Pons (tissue), 1 donor: ENCODE measurements at places on chromosomes 13 and 19.

- DNase-seq = no peak
Observed at GRCh38 chr19:5914358-5914774, 312 bp downstream of the CAPS start.

DNA sequence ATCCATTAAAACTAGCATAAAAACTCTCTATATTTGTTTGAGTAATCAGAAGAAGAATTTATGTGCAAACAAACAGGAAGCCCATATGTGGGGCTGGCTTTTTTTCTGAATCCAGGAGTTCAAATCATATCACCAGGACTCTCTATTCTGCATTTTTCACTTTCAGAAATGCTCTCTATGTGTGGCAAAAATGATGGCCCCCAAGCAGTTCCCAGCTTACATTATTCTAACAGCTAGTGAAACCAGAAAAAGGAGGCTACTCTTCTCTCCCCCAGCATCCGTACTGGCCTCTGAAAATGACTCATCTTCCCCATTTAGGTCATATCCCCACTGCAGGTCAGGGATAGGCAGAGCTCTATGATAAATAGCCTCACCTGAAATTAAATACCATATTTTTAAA, 20.4 kb downstream of the RBM26 start:
- DNase-seq = no peak

DNA sequence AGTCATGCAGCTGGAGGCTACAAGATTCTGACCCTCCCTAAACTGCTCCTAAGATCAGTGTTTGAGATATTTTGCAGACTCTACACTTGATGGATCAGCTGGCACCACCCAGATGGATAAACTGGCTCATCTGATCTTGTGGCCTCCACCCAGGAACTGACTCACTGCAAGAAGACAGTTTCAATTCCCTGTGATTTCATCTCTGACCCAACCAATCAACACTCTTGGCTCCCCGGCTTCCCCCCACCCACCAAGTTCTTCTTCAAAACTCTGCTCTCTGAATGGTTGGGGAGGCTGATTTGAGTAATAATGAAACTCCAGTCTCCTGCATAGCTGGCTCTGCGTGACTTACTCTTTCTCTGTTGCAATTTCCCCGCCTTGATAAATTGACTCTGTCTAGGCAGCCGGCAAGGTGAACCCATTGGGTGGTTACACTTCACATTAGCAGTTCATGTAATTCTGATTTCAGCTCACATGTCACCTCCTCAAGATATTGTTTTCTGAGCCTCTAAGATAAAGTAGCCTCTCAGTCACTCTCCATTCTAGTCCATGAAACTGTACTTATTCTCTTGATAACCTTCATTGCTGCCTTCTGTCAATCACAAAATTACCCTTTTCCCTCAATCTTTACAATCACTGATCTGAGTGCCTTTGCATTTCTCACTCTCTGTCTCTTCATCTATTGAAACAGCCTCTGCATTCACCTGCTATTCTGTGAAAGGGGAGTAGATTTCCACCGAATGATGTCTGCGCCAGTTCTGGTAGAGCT, 9.9 kb upstream of the FPR3 start:
- DNase-seq = peak; percentile 75

GRCh38 chr19:18975011-18975410, 34.0 kb upstream of the HOMER3 start:
- DNase-seq = no peak

GRCh38 chr19:33863436-33863835, 66.8 kb downstream of the KCTD15 start:
- DNase-seq = no peak

DNA sequence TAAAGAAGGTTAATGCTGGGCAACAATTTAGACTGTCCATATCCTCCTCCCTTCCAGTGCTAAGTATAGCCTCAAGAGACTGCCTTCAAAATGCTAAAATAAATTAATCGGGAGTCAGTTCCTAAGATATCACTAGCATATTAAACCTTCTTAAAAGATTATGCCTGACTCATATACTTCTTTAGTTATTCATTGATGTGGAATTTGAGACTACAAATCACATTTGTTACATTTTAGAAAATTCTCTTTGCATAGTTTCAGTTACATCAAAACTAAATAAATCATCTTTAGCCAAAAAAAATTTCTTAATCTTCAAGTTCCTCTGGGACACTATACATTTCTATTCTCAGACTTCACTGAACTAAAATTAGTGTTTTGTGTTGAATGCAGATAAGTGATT, 769.1 kb downstream of the PCDH9 start:
- DNase-seq = no peak

GRCh38 chr13:47310401-47310800, 413.5 kb upstream of the HTR2A start:
- DNase-seq = no peak

DNA sequence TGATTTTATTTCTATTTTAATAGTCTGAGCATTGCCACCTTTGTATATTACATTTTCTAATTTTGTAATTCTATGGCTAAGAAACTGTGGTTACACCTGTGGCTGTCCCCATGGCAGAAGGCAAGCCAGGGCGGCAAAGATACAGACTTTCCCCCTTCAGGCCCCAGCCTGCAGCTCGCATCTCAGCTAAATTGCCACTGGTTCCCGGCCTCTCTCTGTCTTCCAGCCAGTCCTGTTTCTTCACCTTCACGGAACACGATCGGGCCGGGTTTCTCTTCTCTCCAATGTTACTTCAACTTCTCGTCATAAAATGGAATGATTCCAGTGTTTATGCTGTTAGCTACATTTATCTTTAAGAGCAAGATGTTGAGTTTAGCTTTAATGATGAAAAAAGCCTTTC, 124.5 kb upstream of the ZNF507 start:
- DNase-seq = no peak

DNA sequence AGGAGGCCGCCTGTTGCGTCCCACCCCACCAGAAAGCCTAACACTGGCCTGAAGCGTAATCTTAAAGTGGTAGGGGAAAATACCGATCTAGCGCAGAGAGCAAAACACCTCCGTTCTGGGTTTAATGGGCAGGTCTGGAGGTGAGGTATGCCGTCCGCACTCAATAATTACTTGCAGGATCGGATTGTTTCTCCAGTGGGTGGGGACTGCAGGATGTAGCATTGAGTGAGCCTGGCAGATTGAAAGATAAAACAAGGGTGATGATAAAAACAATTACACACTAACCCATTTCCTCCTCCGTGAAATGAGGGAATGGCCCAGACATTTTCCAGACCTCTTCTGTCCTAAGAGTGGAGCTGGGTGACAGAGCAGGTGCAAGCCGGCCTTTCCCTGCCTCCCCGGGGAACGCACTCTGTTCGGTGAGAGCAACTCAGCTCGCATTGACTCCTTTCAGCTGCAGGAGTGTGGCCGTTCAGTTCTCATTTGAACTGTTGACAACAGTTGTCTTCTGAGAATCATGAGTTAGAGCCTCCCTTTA, 110.2 kb upstream of the DOCK9 start:
- DNase-seq = no peak

- no peak for DNase-seq
Observed at GRCh38 chr13:73040968-73041596, 17.7 kb upstream of the KLF5 start.

DNA sequence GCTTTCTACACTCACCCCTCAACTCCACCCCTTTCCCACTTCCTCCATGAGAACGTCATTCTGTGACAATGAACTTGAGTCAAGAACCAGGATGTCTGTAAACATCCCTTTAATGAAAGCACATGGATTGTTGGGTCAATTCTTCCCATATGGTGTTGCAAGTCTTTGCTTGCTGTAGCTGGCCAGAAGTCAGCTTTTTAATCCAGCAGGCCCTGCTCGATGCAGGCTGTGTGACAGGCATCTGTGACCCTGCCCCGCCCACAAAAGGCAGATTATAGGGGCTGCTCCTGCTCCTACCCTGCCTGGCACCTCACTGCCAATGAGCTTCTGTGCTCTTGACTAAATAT, 78.0 kb downstream of the STARD13 start:
- DNase-seq = peak; percentile 56

GRCh38 chr13:35501661-35502235, 25.3 kb upstream of the MAB21L1 start:
- no peak for DNase-seq

GRCh38 chr13:27631156-27631555, 9.5 kb downstream of the POLR1D start:
- no peak for DNase-seq

DNA sequence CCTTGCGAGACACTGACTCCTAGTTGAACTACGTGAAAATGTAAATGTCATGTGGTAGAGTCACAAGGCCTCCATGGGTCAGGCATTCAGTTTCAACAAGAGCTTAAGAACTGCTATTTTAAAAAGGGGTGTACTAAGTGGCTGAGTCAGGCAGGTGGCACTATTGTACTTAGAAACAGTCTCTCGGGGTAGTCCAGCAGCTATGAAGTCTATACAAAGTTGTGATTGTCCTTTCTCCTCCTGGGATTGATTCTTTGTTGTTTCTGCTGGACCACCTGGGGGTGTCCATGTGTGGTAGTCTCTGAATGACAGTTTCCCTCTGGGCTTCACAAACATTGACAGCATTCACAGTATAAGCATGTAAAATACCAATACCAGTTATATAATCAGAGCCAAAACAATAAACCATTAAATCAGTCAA, 33.0 kb downstream of the UGGT2 start:
- DNase-seq = peak; percentile 88

- DNase-seq = peak; percentile 38
Observed at GRCh38 chr13:30396434-30397075, 25.7 kb upstream of the UBE2L5 start.

- DNase-seq = no peak
Observed at GRCh38 chr13:79435561-79435990, 29.5 kb upstream of the RBM26 start.

DNA sequence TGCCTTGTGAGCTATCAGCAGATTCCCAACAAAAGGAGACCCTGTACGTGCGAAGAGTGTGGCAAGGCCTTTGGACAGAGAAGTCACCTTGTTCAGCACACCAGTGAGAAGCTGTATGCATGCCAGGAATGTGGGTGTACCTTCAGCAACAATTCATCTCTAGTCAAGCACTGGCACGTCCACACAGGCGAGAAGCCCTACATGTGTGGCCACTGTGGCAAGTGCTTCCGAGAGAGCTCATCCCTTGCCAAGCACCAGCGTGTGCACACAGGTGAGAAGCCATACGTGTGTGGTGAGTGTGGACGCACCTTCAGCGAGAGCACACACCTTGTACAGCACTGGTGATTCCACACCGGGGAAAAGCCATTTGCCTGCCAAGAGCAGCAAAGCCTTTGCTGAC, 7.6 kb upstream of the ZSCAN22 start:
- DNase-seq = no peak

GRCh38 chr19:45917421-45918091, 3.0 kb upstream of the NANOS2 start:
- peak; percentile 96 for DNase-seq

- DNase-seq = no peak
Observed at GRCh38 chr13:101331731-101332130, 84.6 kb downstream of the NALCN start.

- no peak for DNase-seq
Observed at GRCh38 chr19:10339380-10339960, at the start of gene ICAM3. ICAM3 (minus strand) TSS chr19:10339624; CDS start chr19:10339614, 10 bp downstream.

DNA sequence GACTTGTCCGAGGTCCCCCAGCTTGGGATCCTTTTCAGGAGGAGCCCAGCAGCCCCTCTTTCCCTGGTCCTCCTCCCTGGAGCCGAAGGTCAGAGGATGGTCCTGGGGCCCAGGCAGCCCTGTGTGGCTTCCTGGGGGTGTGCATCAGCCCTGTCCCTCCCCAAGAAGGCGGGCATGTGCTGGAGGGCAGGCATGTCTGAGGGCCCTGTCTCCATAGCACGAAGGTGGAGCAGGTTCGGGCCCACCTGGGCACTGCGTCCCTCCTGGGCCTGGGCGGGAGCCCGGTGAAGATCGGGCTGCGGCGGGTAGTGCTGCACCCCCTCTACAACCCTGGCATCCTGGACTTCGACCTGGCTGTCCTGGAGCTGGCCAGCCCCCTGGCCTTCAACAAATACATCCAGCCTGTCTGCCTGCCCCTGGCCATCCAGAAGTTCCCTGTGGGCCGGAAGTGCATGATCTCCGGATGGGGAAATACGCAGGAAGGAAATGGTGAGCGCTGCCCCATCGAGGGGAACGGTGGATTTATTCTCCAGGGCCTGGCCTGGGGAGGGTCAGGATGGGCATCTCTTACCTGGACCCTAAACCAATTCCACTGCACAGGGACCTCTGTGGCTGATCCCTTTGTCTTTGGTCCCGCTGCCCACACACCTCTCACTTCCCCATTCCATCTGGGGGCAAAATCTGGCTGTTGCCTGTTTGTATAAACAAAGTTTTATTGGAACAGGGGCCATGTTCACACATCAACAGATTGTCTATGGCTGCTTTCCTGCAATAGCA, 10.9 kb downstream of the TIMM13 start:
- DNase-seq = no peak

DNA sequence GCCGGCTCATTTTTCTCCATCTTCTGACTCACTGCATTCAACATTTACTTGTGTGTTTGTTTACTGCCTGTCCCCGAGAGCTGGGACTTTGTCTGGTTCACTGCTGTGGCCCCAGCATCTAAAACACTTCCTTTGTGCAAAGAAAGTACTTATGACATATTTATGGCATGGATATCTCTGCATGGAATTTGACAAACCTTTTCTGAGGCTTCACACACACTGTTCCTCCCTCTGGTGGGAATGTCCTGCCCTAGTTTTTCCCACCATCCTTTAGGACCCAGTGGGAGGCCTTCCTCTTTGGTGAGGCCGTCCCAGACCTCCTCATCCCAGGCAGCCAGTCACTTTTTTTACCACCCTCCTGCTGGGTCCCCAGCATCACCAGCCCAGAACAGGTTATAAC, 1.4 kb upstream of the SRRM5 start:
- DNase-seq = no peak

- DNase-seq = no peak
Observed at GRCh38 chr13:38624822-38625221, 62.1 kb upstream of the FREM2 start.

- DNase-seq = no peak
Observed at GRCh38 chr13:104616990-104617389, 1550.8 kb upstream of the SLC10A2 start.

GRCh38 chr19:3062165-3063105, at the start of gene TLE5:
TLE5 (minus strand) TSS chr19:3062495; CDS start chr19:3062200, 295 bp downstream.
- no peak for DNase-seq
